ENCODE measurements at places on chromosomes 6 and 20. TPM values are rescaled to one million over a fixed set of nuclear protein-coding genes. Genes with fewer than 3 reads are reported as not detected.

DNA sequence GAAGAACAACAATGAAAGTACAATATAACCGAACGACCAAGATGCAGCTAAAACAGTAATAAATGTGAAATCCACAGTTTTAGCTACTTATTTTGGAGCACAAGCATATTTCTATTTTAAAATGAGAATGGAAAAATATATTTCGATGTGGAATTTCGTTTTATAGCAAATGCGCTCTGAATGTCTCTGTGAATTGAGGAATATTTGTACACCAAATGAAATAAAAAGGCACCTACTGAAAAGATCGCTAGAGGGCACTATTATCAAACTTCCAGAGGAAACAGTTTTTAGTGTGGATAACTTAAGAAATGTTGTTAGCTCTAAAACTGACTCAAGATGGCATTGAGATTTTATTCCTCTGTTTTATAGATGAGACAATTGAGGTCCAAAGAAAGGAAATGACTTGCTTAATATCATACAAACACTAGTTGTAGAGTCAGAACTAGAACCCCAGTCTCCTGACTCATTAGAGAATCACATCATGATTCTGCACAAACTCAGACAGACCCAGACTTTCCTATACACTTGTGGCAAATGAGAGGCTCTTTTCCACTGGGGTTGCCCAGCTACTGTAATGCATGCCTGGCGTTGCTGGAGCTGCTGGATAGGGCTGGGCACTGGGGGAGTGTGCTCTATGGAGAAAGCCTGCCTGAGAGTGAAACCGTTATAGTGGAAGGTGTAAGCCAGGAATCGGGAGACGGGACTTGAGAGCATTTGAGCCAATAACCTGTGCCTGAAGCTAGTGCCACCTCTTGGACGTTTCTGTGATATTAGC, 51.9 kb downstream of the GCLC start:
- peak overlapping the region; percentile 42 for H3K4me3 ChIP-seq
- no peak for DNase-seq
- H3K27me3 ChIP-seq: no peaks in the 10 kb centered on the region
- no peaks in the 10 kb centered on the region for H3K4me1 ChIP-seq
- H3K27ac ChIP-seq: peak overlapping the region; percentile 57
- H3K36me3 ChIP-seq: no peaks in the 10 kb centered on the region

- no peaks in the 10 kb centered on the region for H3K27me3 ChIP-seq
- DNase-seq: no peak
- H3K36me3 ChIP-seq: no peaks in the 10 kb centered on the region
Observed at GRCh38 chr6:134115715-134116074, 63.3 kb upstream of the SLC2A12 start.

DNA sequence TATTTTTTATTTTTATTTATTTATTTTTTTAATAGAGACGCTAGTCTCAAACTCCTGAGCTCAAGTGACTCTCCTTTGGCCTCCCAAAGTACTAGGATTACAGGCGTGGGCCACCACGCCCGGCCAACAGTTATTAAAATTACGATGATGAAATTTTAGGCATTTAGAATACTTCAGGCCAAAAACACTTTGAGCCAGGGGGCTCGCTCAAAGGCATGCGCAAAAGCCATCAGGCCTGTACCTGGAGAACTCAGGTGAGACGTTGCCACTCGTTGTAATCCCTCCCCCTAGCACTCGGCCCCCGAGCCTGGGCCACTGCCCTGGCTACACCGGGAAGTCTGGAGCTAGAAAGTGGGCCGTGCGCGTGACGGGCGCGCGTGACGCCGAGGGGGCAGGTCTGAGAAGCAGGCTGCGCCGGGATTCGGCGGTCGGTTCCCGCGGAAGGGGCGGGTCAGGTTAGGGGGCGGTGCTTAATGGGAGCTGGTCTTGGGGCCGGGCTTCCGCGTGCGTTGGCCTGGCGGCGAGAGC, 337 bp upstream of the CBFA2T2 start:
- H3K36me3 ChIP-seq: no peaks in the 10 kb centered on the region
- H3K4me3 ChIP-seq: peak overlapping the region; percentile 76
- no peaks in the 10 kb centered on the region for H3K27me3 ChIP-seq
- no peak overlapping the region for H3K27ac ChIP-seq
- H3K4me1 ChIP-seq: no peaks in the 10 kb centered on the region

- H3K36me3 ChIP-seq: no peaks in the 10 kb centered on the region
- H3K4me1 ChIP-seq: no peaks in the 10 kb centered on the region
- no peak for DNase-seq
- no peak overlapping the region for H3K4me3 ChIP-seq
- no peak overlapping the region for H3K27ac ChIP-seq
- H3K27me3 ChIP-seq: no peaks in the 10 kb centered on the region
Observed at GRCh38 chr6:39590871-39591393, 134.3 kb downstream of the KIF6 start.

DNA sequence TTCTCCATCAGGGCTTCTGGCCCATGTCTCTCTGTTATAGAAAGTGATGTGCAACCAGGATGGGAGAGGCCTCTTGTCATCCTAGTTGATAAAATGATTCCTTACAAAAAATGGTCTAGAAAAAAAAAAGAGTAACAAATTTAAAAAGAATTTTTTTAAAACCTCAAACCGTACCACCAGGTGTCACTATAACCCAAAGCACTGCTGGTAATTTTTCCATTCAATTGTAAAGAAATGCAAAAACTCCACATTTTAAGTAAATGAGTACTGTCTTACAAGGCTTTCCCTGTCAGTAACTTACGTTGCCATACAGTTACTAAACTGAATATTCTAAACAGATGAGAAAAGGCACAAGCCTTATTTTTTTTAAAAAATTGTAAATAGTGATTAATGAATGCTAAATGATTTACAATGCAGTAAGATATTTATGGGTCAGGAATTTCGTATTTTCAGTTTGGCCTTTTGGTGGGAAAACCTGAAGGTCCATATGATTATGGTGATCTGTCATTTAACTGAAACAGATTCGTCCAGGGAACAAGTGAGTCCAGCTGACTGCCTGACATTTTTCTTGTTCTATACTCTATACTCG, 95.4 kb downstream of the OGFRL1 start:
- H3K4me3 ChIP-seq: no peak overlapping the region
- no peaks in the 10 kb centered on the region for H3K27me3 ChIP-seq
- no peak for DNase-seq
- no peak overlapping the region for H3K27ac ChIP-seq
- no peaks in the 10 kb centered on the region for H3K36me3 ChIP-seq

- DNase-seq: no peak
- no peaks in the 10 kb centered on the region for H3K27me3 ChIP-seq
- no peaks in the 10 kb centered on the region for H3K4me1 ChIP-seq
- no peak overlapping the region for H3K27ac ChIP-seq
- no peak overlapping the region for H3K4me3 ChIP-seq
- no peaks in the 10 kb centered on the region for H3K36me3 ChIP-seq
Observed at GRCh38 chr6:45619211-45619760, 241.6 kb upstream of the SUPT3H start.

DNA sequence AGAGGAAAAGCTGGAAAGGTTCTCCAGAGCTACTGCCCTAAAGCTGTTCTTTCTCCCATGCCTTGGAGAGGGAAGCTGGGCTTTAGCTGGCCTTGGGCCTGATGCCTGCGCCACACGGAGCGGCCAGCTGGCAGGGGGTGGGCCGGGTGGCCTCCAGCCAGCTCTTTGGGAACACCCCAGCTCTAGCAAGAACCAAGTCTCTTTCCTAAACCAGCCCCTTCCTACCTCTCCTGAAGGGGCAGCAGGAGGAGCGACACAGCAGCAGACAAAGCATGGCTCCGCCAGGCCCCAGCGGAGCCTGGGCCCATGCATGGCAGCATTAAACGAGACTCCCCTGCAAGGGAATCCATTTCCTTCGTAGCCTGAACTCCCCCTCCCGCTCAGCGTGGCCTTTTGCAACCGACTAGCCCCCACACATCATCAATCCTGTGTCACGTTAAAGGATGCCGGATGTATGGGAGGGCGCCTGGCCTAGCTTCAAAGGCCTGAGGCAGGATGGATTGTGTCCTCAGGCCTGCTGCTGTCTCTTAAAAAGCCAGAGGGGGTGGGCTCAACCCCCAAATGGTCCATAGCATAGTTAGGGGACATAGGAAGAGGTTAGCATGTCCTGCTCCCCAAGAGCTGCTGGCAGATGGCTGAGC, 14.0 kb downstream of the MRPS18A start:
- H3K27me3 ChIP-seq: no peaks in the 10 kb centered on the region
- no peak overlapping the region for H3K27ac ChIP-seq
- no peaks in the 10 kb centered on the region for H3K4me1 ChIP-seq
- no peak overlapping the region for H3K4me3 ChIP-seq
- peaks cover 6% of the 10 kb centered on the region for H3K36me3 ChIP-seq
- DNase-seq: no peak

DNA sequence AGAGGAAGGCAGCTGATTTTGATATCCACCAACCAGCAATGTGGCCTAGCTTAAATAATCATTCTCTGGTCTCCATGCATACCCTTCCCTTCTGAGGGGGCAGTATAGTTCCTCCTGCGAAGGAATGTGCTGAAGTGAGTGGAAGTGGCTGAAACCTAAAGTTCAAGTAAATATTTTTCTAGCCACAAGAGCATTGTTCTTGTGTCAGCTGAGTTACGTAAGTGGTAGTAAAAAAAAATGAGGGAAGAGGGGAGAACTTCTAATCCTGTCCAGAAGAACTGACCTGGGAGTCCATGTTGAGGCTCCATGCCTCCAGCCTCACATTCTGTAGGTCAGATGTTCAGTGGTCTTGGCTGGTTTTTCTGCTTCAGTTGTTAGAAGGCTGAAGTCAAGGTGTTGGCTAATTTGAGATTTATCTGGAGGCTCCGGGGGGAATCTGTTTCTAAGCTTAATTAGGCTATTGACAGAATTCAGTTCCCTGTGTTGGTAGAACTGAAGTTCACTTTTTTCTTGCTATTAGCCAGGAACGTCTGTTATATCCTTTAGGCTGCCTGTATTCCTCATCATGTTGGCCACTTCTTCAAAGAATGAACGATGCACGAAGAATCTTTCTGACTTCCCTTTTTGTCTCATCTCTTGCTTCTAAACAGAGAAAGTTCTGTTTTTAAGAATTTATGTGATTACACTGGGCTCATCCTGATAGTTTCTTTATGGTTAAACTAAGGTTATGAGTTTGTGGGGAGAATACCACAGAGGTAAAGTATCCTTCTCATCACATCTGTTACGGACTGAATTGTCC, 207.1 kb upstream of the PRSS16 start:
- no peak overlapping the region for H3K4me3 ChIP-seq
- H3K4me1 ChIP-seq: no peaks in the 10 kb centered on the region
- DNase-seq: no peak
- no peak overlapping the region for H3K27ac ChIP-seq
- no peaks in the 10 kb centered on the region for H3K36me3 ChIP-seq

Gene RGS17
- 2.3 TPM for polyA plus RNA-seq

DNA sequence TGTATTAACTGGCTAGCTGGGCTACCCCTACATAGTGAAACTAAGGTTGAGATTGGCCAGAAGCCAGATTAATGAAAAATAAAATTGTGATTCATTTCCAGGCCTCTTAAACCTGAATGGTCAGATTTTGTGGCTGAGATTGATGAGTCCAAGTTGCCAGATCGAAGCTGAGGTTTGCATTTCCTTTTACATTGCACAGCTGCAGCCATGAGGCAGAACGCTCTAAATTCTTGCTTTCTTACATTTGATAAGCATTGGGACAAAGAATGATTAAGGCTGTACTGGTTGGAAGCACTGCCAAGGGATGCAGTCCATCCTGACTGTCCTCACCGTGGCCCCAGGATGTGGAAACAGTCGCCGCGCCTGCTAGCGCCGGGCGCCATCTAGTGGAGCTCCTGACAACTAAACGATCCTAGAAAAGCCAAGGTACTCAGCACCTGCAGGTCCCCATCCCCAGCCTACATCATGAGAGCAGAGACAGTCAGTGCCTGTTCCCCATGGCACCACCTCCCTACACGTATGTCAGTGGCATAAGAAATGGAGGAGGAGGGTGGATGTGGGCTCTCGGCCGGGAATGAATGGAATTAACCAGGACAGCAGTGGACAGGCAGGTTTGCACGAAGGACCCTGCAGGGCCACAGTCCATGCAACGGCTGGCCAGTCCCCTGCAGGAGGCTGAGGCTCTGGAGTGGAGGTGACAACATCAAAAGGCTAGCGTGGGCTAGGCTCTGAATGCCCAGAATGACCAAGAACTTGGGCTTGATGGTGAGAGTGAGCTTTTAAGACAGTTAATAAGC, 19.0 kb downstream of the PXDC1 start:
- peak; percentile 83 for DNase-seq
- peaks cover 21% of the 10 kb centered on the region for H3K36me3 ChIP-seq
- H3K4me1 ChIP-seq: no peaks in the 10 kb centered on the region
- no peak overlapping the region for H3K4me3 ChIP-seq

All from aorta (tissue), 5 donors.